ENCODE measurements at places on chromosomes 12 and 14.

GRCh38 chr14:24351517-24351916, 11.7 kb upstream of the RIPK3 start:
- no peak for DNase-seq

- DNase-seq: no peak
Measured at GRCh38 chr12:12806784-12807516, 6.2 kb upstream of the DDX47 start.

DNA sequence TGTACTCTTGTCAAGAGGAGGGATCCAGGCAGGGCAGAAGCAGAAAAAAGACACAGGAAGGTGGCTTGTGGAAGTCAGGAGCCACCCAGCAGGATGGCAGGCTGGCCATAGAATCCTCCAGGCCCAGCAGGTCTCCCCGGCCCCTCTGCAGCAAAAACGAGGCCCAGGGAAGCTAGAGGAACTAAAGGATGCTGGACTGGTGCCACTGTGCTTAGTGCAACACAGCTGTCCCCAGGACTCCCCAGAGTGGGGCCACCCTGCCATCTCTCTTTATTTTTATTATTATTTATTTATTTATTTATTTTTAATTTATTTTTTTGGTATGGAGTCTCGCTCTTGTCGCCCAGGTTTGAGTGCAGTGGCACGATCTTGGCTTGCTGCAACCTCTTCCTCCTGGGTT, 54.1 kb downstream of the PITPNM2 start:
- no peak for DNase-seq

- no peak for DNase-seq
Measured at GRCh38 chr14:100838493-100839314, 12.8 kb downstream of the MEG3 start.

DNA sequence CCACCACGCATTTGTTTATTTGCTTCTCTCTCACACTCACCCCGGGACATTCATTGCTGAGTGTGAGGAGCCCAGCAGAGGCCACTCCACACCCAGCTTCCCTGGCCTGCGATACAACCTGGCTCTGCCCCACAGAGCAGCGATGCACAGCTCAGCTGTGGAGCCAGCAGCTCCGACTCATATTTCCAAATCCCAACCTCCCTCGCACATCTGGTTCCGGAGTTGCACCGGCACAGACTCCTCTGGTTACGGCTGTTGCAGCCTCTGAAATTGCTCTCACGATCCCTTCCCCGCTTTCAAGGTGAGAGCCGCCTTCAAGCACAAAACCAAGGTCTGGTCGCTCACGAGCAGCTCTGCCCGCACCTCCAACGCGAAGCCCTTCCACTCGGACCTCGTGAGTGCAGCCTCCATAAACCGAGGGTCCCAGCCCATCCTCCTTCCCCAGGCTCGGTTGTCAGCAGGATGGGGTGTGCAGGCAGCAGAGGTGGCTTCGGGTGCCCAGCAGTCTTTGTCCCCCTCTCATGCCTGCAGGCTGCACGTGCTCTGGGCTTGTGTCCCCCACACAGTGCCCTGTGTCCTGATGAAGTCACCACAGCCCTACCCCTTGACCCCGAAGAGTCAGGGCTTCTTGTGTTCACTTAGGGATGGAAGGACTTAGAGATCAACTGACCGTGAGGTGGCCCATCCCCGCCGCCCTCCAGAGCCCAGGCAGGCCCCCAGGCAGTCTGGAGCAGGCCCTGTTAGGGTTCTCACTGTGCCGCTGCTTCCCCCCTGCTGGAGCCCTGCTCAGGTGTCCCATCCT, 184.3 kb downstream of the ADGRD1 start:
- DNase-seq: no peak

DNA sequence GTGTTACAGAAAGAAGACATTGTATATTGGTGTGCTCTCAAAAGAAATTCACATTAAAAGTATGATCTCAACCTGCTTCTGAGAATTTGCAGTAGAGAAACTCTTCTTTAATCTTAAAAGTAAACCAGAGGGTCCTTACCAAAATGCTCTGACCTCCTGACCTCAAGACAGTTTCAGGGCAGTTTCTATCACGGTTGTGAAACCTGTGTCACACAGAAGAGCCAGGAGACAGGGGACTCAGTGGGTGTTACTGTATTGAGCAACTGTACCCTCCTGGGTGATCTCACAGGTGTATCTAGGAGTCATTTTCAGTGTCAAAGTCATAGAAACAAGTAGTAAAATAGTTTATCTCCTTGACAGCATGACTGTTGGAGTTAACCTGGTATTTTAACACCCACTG, 178.0 kb downstream of the GRIP1 start:
- DNase-seq: no peak

- no peak for DNase-seq
Measured at GRCh38 chr14:100614803-100615202, 27.6 kb upstream of the BEGAIN start.

- no peak for DNase-seq
Measured at GRCh38 chr12:40511341-40511740, 180.9 kb upstream of the CNTN1 start.

DNA sequence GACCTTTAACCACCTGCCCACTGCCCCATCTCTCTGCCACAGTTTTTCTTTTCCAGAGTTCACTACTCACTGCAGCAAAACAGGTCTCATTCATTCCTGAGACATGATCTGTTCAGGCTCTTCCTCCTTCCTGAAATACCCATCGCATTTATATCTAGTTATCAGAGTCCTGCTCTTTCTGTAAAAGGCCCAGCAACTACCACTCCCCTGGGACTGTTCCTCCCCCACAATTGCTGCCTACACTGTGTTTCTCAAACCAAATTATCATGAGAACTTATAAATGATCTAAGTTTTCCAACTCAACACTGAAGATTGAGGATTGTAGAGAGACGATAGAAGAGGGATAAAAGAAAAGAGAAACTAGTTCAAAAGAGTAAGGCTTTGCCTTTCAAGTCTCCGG, 40.8 kb upstream of the EPS8 start:
- DNase-seq: no peak

- DNase-seq: no peak
Measured at GRCh38 chr12:93825931-93826555, 148.9 kb downstream of the CRADD start.

DNA sequence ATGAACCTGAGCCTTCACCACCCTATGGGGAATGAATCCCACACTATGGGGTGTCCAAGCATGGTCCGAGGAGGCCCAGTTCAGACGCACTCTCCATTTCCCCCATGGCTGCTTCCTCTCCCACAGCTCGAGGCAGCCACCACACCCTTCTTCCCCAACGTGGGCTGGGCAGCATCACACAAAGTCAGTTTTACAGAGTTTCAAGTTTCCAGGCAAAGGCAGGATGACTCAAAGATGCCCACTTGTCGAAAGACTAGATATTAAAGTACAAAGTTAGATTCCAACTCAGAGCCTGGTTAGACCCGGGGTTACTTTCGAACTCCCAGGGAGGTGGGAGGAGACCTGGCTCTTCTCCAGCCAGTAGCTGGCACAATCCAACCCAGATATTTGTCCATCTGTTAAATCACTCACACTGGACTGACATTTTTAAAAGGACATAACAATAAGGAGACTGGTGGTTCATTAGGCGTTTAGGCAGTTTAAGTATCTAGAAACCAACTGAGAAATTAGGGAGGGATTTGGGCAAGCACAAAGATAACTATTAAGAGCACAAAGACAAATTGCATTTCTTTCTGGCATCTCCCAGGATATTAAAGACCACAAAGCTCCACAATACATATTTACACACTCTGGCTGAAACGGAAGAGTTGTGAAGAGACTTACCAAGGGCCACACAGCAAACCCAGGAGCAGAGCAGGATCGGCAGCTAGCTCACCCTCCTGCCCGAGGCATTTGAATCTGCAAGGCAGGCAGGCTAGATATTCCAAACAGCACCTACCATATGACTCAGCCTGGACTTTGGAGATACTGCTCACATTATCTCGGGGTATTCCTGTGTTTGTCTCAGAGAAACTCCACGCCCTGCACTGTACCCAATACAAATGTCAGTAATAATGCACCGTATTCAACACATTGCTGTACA, 34.8 kb downstream of the TMCC3 start:
- DNase-seq: no peak

- no peak for DNase-seq
Measured at GRCh38 chr12:105341010-105341409, 10.5 kb downstream of the C12orf75 start.

GRCh38 chr12:111010061-111010460, 89.7 kb upstream of the MYL2 start:
- DNase-seq: no peak

- DNase-seq: no peak
Measured at GRCh38 chr12:12939888-12940287, 12.1 kb downstream of the GPRC5D start.

- DNase-seq: no peak
Measured at GRCh38 chr12:60920841-60921495, 1325.1 kb downstream of the SLC16A7 start.

DNA sequence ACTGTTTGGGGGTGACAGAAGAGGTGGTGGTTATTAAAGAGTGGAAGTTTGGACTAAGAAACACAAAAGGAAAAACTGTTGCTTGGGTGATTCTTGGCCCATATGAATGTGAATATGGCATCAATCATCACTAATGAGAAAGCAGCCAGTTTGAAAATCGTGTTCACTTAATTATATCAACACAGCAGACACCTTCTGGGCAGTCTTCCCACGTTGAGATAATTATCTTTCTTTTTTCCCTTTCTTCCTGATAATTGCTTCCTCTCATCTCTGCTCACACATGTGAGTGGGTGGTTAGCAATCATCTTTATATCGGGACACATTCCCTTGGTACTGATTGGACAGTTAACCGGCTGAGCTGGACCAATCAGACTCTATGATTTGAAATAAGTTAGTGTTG, 539.7 kb downstream of the AACS start:
- no peak for DNase-seq

DNA sequence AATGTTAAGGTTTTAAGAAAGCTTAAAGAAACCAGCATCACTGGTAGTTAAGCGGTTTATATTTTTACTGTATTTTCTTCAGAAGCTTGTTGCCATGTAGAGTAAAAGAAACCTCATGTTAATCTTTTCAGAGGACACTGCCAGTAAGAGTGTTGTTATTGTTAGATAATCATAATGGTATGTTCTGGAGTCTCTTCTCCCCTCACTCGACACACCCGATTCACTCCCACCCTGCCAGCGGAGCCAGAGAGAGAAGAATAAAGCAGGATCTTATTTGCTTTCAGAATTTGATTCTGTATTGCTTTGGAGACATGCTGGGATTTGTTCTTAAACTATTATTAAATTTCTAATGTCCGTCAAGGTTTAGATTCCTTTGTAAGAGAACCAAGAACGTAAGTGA, 113.7 kb downstream of the SAMD4A start:
- DNase-seq: no peak

- no peak for DNase-seq
Measured at GRCh38 chr12:8491646-8492530, 21.4 kb upstream of the CLEC4D start.

All from Jurkat, Clone E6-1 (cell line).